ENCODE measurements at places on chromosomes 11 and 22.

- DNase-seq: no peak
Measured at GRCh38 chr11:75500742-75501141, 25.0 kb downstream of the GDPD5 start.

DNA sequence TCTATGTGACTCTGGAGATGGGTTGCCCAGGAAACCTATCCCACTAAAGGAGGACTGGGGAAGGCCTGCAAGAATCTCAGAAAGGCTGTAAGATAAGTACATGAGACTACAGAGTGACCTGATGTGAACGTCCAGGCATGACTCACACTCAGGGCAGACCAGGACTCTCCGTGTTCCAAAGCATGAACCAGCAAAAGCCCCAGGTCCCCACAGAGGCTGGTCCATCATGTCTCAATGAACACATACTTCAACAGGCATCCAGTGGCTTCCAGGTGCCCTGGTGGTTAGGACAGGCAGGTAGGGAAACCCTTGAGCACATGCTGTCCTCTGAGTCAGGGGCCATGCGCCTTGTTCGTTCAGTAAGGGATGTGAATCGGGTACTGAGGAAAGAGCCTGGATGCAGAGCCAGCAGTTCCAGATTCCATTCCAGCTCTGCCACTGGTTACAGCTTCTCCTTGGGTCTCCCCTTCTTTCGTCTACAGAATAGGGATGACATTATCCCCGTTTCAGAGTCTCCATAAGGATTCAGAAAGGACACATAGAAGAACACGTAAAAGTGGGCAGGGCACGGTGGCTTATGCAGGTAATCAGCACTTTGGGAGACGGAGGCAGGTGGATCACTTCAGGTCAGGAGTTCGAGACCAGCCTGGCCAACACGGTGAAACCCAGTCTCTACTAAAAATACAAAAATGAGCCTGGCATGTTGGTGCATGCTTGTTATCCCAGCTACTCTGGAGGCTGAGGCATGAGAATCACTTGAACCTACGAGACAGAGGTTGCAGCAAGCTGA, 129.0 kb upstream of the TEAD1 start:
- no peak for DNase-seq

DNA sequence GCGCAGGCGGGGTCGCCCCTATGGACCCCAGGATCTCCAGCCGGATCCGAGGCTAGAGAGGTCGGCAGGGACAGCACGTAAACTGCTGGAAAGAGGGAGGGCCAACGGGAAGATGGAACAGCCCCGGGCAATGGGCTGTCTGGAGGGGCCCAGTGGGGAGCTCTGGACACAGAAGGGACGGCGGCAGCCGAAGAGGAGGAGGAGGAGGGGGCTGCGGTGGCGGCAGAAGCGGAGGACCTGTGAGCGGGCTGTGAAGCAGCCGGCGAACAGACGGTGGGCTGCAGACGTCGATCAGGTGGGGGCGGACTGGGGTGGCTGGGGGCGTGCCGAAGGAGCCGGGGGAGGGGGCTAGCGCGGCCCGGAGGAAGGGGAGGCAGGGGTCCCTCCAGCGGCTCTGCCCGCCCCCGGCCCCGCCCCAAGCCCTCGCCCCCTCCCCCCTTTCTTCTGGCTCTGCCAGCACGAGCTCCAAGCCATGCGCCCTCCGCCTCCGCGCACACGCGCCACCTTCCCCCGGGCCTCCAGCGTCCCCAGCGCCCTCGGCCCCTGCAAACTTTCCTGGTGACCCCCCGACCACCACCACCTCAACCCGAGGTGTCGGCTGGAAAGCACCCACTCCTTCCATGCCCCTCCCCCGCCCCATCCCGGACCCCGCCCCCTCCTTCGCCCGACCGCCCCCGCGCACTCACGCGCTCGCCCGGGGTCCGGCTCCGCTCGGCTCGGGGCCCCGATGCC, 432 bp downstream of the TNKS1BP1 start:
- DNase-seq: no peak

- no peak for DNase-seq
Measured at GRCh38 chr11:22734628-22735345, 68.4 kb downstream of the GAS2 start.

- DNase-seq: no peak
Measured at GRCh38 chr22:36563444-36563843, 34.5 kb upstream of the EIF3D start.

Data from NCI-H1436 (cell line).